CD14-positive monocyte (primary cell): ENCODE measurements at places on chromosomes 12 and 14. TPM values are rescaled to one million over a fixed set of nuclear protein-coding genes. Genes with fewer than 3 reads are reported as not detected.
A peak's percentile ranks its signal among the peaks of the same experiment; 100 is the strongest.

DNA sequence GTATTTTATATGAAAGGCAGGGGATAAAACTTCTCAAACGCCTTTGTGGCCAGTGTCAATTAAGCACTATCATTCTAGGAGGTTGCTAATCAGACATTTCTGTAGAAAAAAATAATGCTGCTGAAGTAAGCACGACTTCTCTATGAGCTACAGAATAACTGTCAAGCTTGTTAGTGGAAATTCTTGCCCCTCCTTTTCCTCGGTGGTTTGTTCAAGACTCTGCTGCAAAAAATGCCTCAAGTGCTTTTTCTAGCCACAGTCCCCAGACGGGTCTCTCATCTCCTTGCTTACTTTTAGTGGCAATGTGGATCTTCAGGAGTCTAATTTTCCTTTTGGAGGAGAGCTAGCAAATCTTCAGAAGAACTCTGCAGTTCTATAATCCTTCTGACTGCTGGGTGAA lies 452.0 kb downstream of the FUT8 start:
- H3K27me3 ChIP-seq: no peaks in the 10 kb centered on the region
- no peaks in the 10 kb centered on the region for H3K4me1 ChIP-seq
- no peaks in the 10 kb centered on the region for H3K36me3 ChIP-seq
- H3K4me3 ChIP-seq: no peak overlapping the region
- no peak for DNase-seq

DNA sequence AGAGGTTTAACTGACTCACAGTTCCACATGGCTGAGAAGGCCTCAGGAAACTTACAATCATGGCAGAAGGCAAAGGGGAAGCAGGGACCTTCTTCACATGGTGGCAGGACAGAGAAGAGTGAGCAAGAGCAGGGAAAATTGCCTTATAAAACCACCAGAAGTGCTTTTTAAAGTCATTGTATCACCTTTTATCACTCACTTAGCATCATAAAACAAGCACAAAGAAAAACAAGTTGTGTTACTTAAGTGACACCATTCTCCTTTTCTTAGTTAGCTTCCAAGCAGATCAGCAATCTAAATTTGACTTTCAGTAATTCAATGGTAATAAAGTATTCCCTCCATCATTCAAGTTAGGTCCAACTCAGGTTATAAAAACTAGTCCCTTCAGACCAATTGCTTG lies 28.5 kb downstream of the OSBPL8 start:
- H3K27me3 ChIP-seq: no peaks in the 10 kb centered on the region
- peak overlapping the region; percentile 23 for H3K27ac ChIP-seq
- DNase-seq: no peak
- no peak overlapping the region for H3K4me3 ChIP-seq

DNA sequence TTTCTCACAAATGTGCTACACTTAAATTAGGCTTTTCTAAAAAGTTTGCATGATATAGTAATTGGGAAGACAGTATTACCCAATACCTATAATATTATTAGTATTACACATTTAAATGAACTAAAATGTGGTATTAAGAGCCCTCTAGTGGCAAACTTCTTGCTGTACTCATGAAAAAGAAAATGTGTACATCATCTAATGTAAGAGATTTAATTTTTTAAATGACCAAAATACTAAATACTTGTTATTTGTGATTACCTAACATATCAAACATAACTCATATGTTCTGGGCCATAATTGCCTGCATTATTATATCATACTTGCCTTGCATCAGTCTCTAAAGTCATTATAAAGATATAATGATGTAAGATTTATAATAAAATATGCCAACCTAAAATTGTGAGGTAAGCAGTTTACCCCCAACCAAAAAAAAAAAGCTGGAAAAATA lies 64.2 kb downstream of the DNAI7 start:
- no peak overlapping the region for H3K27ac ChIP-seq
- no peaks in the 10 kb centered on the region for H3K36me3 ChIP-seq
- DNase-seq: peak; percentile 75
- H3K27me3 ChIP-seq: no peaks in the 10 kb centered on the region
- H3K4me1 ChIP-seq: no peaks in the 10 kb centered on the region

The FERMT2 gene
- polyA plus RNA-seq: not detected

The CACNA2D4 gene
- polyA plus RNA-seq: 17.8 TPM

DNA sequence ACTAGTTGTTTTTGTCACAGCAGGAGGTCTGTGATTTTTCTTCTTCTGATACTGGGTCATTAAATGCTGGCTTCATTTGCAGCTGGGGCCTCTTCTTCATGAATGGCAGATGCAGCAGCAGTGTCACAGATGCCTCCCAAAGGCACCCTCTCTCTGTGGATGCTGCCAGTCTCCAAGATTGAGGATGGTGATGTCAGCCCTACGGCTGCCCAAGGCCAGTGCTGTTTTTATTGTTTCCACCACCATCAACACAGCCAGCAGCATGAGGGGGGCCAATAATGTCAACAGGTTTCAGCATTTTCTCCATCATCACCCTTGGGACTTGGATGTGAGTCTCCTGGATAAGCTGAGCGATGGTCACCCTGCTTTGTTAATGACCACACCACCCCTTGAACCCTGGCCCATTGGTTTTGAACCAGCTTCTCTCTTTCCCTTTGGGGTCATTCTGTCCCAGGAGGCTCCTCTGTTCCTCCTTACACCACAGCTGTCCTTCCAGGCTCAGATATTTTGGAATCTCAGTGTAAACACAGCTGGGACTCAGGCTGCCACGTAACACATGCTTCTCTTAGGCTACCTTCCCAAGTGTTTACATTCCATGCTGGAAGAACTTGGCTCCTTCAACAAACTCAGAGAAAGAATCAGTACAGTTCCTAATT lies 151.7 kb upstream of the DDHD1 start:
- no peak overlapping the region for H3K27ac ChIP-seq
- no peaks in the 10 kb centered on the region for H3K27me3 ChIP-seq
- H3K4me3 ChIP-seq: no peak overlapping the region

The C14orf132 gene
- not detected in 2 replicates for polyA plus RNA-seq

GRCh38 chr14:104201063-104201462 lies 62.7 kb downstream of the KIF26A start:
- no peak overlapping the region for H3K4me3 ChIP-seq
- DNase-seq: no peak
- H3K36me3 ChIP-seq: no peaks in the 10 kb centered on the region
- H3K4me1 ChIP-seq: no peaks in the 10 kb centered on the region
- no peak overlapping the region for H3K27ac ChIP-seq

The TCL1B gene
- polyA plus RNA-seq: not detected

DNA sequence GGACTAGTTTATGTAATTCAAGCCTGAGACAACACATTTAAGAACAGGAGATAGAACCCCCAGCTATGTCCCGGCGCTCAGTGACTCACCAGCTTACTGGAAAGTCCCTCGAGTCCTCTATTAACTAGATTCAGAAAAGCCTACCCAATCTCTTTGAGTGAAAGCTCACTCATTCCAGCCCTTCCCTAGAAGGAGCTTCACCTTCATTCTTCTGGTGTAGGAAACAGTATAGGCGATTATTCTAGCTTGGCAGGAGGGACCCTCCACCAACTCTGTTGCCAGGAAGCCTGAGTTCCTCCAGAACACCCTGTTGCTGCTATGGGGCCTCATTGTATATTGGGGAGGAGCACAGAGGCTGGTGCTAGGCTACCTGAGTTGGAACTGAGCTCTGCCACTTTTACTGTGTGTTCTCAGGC lies 57.2 kb upstream of the AEBP2 start:
- H3K4me3 ChIP-seq: no peak overlapping the region
- peak; percentile 11 for DNase-seq

- peaks cover 92% of the 10 kb centered on the region for H3K4me1 ChIP-seq
- peak; percentile 56 for DNase-seq
Measured at GRCh38 chr12:51323966-51324895, at the start of gene BIN2. Gene BIN2, minus strand, starts transcription at chr12:51324174. Its CDS starts 72 bp downstream, at chr12:51324102.

The SLC10A1 gene
- polyA plus RNA-seq: not detected in 2 replicates

GRCh38 chr14:97802430-97803373 lies 1005.5 kb downstream of the VRK1 start:
- H3K27me3 ChIP-seq: no peaks in the 10 kb centered on the region
- no peaks in the 10 kb centered on the region for H3K36me3 ChIP-seq
- no peak overlapping the region for H3K4me3 ChIP-seq
- no peaks in the 10 kb centered on the region for H3K4me1 ChIP-seq
